ENCODE measurements at places on chromosomes 5 and 9.

DNA sequence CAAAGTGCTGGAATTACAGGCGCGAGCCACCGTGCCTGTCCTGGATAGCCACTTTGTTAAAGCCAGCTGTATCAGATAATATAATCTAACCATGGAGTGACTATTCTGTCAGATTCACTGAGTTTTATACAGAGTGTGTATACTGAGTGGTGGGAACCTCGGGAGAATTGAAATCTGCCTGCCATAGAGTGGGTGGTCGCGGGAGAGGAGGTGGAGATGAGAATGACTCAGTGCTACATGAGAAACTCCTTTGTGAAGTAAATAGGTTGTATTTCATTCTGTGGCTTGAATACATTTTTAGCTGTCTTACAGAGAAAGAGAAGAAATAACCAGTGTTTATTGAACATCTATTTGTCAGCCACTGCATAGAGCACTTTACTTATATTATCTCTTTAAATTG is 26.4 kb downstream of the ATP6V0E1 start:
- no peak for DNase-seq

DNA sequence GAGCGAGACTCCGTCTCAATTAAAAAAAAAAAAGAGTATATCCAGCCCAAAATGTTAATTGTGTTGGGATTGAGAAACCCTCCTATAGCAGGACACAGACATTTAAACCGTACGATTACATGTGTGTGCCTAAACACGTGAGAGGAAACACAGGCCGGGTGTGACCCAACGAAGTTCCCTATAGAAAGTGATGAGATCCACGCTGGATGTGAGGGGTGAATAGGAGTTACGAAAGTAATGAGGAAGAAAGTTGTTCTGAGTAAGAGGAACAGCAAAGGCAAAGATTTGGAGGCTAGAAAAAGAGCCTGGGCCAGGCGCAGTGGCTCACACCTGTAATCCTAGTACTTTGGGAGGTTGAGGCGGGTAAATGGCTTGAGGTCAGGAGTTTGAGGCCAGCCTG is 13.6 kb downstream of the NAIF1 start:
- no peak for DNase-seq

GRCh38 chr5:107929080-107929479 is 258.3 kb upstream of the EFNA5 start:
- no peak for DNase-seq

DNA sequence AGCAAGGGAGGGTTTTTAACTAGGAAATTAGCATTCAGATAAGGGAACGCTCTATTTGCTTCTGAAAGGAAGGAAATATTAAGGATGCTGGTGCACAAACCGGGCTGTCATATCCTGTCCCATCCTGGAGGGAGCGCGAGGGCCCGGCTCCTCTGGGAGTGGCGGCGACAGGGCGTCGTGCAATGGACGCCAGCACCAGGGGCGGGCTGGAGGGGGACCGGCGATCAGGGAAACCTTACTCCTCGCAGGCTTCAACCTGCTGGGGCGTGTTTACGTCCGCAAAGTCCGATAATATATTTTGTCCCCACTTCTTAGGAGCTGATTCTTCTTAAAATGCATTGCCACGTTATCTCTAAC is 197.1 kb upstream of the TBCA start:
- no peak for DNase-seq

DNA sequence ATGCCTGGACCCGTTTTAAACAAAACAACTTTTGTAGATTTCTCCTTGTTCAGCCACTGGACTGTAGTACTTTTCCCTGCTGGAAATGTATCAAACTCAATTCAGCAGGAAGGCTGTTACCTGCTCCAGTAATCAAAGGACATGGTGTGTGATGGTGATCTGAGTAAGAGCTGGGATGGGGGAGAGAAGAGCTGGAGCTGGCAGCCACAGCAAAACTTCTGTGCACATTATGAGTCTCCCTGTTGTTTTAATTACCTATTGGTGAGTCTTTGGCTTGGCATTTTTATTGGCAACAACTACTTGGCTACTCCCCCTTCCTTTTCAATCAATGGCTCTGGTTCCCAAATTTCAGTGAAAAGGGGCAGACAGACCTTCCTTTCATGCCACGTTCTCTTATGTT is 9.7 kb downstream of the NREP start:
- no peak for DNase-seq

DNA sequence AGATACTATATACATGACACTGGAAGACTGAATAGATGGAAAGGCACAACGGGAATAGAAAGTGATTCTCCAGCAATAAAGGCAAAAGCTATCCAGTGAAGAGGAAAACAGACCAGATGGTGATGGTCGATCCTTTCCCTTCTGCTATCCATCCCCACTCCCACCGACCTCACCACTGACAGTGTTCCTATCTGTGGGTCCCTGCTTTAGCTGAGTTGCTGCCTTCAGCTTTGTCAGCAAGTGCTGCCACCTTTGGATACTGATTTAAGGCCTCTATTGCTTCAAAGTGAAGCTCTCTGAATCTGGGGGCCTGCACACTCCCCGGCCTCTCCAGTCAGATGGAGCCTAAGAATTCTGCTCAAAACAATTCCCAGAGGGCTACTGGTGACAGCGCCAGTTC is 32.3 kb downstream of the EPB41L4A start:
- no peak for DNase-seq

- no peak for DNase-seq
Observed at GRCh38 chr5:30392897-30393296, 800.6 kb upstream of the CDH6 start.

- no peak for DNase-seq
Observed at GRCh38 chr5:100852988-100853449, 50.1 kb downstream of the ST8SIA4 start.

DNA sequence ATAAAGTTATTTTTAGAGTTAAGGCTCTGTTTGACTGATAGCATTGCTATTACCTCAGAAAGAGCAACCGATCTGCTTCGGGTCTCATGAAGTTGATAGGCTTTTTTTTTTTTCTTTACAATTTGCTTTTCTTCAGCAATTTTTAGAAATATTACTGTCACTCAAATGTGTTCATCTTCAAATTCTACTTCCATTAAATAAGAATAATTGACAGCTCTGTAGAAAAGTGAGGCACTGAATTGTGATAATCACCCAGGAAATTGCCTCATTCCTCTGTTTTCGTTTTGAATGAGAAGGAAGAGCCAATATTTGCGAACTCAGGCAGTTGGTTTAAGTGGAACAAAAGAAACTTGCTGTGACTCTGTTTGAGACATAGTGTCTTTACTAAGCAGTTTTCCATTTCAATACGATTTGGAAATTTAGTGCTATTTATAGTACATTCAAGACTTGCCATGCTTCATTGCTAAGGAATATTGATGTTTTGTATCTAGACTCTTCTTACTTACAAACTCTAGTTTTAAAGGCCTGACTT is 700.5 kb upstream of the CDH10 start:
- DNase-seq: no peak

- DNase-seq: no peak
Observed at GRCh38 chr5:126054577-126055347, 368.4 kb upstream of the GRAMD2B start.

DNA sequence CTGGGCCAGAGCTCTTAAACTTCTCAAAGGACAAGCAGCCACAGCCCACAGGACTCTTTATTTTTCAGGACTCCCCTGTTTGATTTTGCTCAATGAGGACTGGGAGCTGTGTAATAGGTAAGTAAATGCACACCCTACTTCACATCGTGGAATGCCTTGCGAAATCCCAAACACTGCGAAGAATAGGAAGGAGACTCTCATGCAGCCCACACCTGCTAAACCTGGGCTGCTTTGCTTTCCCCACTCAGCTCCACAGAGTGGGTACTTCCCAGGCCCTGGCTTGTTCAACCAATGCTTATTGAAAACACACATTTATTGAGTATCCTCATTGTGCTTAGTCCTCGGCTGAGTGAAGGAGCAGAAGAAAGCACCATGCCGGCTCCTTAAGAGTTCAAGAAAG is 103.3 kb upstream of the FSTL4 start:
- DNase-seq: no peak

DNA sequence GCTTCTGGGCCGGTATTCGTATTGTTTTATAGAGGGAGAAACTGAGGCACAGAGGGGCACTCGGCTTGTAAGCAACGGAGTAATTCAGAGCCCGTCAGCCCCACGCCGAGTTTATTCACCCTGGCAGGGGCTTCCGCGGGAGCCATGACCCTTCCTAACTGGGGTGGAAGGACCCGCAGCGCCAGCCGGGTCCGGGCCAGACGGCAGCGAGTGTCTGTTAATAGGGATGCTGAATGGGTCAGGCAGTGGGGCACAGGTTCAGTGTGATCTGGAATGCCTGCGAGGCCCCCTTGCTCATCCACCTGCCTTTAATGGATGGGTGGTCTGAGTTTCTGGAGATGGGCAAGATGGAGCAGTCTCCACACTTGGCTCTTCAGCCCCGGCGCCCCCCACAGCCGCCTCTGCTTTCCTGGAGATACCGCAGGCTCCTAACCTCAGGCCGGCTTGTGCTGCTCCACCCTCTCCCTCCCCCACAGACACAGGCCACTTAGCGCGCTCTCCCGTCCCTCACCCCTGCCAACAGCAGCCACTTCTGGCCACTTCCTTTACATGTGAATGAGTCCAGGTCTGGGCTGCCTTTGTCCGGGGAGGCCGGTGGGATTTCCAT is 147.1 kb downstream of the ERCC6L2 start:
- peak; percentile 49 for DNase-seq

DNA sequence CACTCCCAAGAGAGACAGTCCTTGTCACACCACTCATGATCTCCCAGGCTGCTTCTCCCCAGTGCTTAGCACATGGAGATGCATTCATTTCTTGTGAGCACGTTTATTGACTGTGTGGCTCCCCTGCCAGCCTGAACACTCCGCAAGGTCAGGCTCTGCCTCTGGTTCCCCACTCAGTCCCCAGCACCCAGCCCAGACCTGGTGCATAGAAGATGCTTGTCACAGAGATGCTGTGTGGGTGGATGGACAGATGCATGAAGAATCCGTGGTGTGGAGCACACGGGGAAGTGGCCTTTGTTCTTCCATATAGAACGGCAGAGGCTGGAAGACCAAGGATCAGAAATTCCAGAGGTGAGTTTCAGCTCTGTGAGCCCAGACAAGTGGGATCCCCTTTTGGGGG is 13.8 kb upstream of the CRB2 start:
- no peak for DNase-seq

DNA sequence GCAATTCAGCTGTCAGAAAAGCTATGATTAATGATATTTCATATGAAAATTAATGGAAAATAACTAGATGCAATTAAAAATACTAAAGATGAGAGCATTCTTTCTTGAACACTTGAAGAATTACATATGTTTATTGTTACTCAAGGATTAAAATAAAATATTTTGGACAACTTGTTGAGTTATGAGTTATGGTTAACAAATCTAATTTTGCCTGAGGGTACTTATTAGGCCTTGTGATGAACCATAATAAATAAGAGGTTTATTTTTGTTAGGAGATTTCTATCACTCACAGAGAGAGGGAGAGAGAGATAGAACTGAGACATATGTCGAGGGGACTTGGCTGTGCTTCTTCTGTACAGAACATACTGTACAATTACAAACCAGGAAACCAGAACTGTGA is 183.7 kb downstream of the ISL1 start:
- no peak for DNase-seq

DNA sequence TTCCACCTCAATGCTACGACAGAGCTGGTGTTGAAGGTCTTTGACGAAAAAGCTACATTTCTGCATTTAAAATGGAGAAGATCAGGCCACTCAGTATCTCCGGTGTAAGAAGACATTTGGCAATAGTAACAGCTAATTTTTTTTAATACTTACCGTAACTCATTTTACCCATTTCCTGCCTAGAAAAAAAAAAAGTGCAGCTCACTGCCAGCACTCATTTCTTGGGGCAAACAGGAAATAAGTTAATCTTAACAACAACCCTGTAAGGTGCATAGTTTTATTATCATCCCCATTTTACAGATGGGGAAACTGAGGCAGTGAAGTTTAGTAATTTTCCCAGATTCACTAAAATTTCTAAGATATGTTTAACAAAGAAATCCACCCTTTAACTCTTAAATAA is 27.4 kb upstream of the KCNMB1 start:
- no peak for DNase-seq

- DNase-seq: no peak
Observed at GRCh38 chr5:133643365-133643764, 31.0 kb upstream of the FSTL4 start.

DNA sequence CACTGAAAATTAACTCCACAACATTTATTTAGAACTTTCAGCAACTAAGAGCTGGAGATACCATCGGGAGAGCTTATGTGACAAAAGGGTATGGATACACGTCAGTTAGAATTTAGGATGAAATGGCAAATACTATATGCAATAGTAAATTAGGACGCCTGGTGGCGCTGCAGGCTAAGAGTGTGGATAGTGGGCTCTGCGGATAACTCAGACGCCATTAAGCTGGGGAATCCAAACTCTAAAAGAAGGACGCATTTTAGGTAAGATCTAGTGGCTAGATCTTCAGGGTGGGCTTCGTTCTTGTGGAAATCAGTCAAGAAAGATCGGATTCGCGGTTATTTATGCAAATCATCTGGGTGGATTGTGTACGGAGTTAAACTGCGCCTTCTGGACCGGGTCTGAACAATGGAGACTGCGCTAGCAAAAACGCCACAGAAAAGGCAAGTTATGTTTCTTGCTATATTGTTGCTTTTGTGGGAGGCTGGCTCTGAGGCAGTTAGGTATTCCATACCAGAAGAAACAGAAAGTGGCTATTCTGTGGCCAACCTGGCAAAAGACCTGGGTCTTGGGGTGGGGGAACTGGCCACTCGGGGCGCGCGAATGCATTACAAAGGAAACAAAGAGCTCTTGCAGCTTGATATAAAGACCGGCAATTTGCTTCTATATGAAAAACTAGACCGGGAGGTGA is at the start of gene PCDHB5:
TSS of gene PCDHB5 (plus strand) at position 177 of the 688 bp plus-strand sequence. CDS start at position 406, 229 bp downstream.
- no peak for DNase-seq

DNA sequence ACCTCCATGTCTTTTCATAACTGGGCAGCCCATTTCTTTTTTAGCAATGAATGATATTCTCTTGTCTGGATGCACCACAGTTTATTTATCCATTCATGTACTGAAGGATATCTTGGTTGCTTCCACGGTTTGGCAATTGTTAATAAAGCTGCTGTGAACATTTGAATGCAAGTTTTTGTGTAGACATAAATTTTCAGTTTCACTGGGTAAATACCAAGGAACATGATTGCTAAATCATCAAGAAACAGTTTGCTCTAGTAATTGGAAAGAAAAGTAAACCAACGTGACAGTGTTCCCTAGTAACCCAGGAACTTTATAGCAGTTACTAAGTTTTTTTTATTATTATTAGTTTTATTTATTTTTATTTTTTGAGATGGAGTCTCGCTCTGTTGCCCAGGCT is 100.4 kb downstream of the VPS13A start:
- no peak for DNase-seq

GRCh38 chr5:178305801-178306200 is 73.2 kb upstream of the PHYKPL start:
- DNase-seq: no peak
